ENCODE measurements at places on chromosomes 5 and 9. TPM values are rescaled to one million over a fixed set of nuclear protein-coding genes. Genes with fewer than 3 reads are reported as not detected.

ATOSB gene
- total RNA-seq: 24.6 TPM

PAXX gene
- 64.4 TPM for total RNA-seq

PCDHA2 gene
- total RNA-seq: not detected

ENG gene
- 14.1 TPM for total RNA-seq

SLC6A7 gene
- total RNA-seq: not detected

ALAD gene
- 29.0 TPM for total RNA-seq

ANKRD34B gene
- total RNA-seq: not detected

RFX3 gene
- 13.8 TPM for total RNA-seq

DNA sequence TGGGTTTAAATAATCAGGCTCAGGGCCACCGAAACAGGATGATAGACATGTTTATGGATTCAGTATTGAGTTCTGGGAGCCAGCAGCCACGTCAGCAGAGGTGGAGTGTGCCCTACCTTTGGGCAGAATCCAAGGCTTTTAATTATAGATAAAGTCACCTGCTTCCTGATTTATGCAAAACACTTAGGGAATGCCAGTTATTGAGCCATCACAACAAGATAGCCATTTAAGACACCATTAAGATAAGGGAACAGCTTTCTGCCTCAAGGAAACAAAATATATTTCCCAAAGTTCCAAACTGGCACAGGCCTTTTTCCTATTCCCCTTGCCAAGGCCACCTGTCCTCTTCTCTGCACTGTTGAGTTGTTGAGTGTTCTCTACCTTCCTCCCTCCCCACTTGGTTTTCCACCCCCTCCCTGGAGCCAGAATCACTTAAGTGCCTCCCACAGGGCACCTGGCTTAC is 2.4 kb downstream of the CCL28 start:
- H3K27me3 ChIP-seq: peaks cover 7% of the 10 kb centered on the region
- no peaks in the 10 kb centered on the region for H3K4me1 ChIP-seq
- DNase-seq: no peak
- H3K36me3 ChIP-seq: peaks cover under 1% of the 10 kb centered on the region
- H3K4me3 ChIP-seq: no peak overlapping the region
- no peak overlapping the region for H3K27ac ChIP-seq

DNA sequence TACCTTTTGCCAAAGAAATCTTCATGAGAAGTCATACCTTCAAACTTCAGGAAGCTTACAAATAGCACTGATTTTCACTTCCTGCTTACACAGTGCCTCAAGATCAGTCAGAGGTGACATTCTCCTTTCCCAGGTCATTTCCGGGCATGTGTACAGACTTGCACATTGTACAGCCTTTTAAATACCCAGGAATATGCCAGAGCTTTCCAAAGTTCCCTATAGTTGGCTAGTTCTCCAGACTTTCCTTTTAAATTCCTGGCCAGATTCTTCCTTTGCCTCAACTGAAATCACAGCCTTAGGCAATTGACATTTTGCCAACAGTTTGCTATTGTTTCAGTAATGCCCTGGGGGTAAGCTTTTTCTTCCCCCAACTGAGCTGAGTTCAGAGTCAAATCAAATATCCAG is 47.2 kb downstream of the RFX3 start:
- peak overlapping the region; percentile 90 for H3K27ac ChIP-seq
- H3K36me3 ChIP-seq: peaks cover 16% of the 10 kb centered on the region
- H3K4me3 ChIP-seq: peak overlapping the region; percentile 86
- no peak for DNase-seq
- H3K27me3 ChIP-seq: no peaks in the 10 kb centered on the region
- H3K4me1 ChIP-seq: peaks cover 69% of the 10 kb centered on the region

DNA sequence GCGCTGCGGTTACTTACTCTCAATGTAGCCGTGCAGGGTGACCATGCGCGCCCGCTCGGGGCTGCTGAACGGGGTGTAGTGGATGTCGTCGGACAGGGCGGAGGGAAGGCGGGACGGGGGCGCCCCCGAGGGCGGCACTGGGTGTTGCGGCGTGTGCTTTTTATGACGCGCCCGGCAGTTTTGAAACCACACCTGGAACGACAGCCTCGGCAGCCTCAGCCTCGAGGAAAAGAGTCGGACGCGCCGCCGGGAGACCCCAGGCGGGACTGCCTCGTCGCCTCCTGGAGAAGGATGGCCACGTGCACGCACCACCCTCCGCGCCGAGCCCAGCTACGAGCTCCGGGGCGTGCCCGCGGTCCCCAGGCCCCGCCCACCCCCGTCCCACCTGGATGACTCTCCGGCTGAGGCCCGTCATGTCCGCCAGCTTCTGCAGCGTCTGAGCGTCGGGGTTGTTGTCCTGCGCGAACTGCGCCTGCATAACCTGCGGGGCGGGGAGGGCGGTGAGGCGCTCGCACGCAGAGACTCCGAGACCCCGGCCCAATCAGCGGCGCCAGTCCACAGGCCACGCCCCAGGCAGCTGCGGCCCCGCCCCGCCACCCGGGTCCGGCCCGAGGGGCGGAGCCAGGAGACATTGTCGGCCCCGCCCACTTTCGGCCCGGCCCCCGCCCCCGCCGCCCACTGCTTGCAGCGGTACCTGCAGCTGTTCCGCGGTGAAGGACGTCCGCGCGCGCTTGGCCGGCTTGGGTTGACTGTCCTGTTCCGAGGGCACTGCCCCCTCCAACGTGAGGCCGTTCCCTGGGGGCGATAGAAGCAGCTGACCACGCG is 15.0 kb downstream of the LHX6 start:
- H3K4me1 ChIP-seq: peaks cover 19% of the 10 kb centered on the region
- DNase-seq: peak; percentile 63
- peak overlapping the region; percentile 41 for H3K4me3 ChIP-seq
- no peak overlapping the region for H3K27ac ChIP-seq
- H3K36me3 ChIP-seq: no peaks in the 10 kb centered on the region
- peaks cover 74% of the 10 kb centered on the region for H3K27me3 ChIP-seq

DNA sequence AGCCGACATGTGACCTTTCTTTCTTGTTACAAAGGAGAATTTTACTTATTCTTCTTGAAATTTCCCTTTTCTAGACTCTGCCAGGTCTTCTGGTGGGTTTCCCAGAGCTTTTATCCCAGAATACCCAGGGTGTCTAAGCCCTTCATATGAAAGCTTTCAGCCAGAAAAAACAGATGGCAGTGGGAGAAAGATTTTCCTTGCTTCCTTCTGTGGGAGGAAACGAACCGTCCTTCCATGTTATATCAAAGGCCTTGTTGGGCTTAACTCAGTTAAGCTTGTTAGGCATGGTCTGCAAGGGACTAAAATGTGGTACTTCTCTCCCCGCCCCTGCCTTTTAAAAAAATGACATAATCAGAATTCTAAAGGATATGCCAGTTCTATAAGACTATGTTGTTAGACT is 47.5 kb downstream of the SPATA31D1 start:
- no peak overlapping the region for H3K27ac ChIP-seq
- no peaks in the 10 kb centered on the region for H3K36me3 ChIP-seq
- no peaks in the 10 kb centered on the region for H3K4me1 ChIP-seq
- no peaks in the 10 kb centered on the region for H3K27me3 ChIP-seq
- no peak for DNase-seq

DNA sequence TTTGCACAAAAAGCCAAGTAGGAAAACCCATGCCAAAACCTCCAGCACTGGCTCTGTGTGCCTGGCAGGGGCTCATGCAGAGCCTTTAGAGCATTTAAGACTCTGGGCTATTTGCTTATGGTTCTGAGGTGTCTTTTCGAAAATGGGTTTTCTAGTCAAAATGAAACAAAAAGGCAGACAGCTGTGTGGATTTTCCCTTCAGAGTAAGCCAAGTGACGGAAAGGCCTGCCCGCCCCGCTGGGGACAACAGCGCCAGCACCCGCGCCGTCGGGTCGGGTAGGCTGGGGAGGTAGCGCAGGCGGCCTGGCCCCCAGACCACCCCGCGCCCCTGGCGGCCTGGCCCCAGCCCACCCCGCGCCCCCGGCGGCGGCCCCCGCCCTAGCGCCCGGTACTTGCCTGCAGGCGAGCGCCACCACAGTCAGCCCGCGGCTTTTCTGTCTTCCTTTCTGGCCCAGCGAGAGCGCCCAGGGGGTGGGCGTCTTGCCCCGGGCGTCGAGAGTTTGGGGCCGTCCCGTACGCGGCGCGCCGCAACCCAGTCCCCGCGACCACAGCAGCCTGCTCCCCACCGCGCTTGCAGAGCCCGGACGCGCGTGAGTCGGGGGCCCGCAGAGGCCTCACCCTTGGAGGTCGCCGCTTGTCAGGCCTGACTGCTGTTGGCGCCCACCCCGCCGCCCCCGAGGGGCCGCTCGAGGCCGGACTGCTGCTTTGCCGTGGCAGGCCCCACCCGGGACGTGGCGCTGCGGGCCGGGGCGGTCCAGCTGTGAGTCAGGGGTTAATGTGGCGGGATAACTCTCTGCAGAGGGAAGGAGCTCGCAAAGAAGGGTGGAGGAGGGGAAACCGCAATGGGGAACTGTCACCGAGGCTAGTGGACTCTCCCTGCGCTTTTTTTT is at the start of gene TICAM2:
Gene TICAM2 (minus strand): TSS at position 779 of the 890 bp plus-strand sequence. CDS start 21,223 bp downstream, outside the sequence.
- peaks cover 26% of the 10 kb centered on the region for H3K4me1 ChIP-seq
- peak within 1 kb of the TSS; percentile 11 for H3K27ac ChIP-seq
- peak within 1 kb of the TSS; percentile 67 for H3K4me3 ChIP-seq
- DNase-seq: peak; percentile 62
- H3K36me3 ChIP-seq: peaks cover 18% of the 10 kb centered on the region

DNA sequence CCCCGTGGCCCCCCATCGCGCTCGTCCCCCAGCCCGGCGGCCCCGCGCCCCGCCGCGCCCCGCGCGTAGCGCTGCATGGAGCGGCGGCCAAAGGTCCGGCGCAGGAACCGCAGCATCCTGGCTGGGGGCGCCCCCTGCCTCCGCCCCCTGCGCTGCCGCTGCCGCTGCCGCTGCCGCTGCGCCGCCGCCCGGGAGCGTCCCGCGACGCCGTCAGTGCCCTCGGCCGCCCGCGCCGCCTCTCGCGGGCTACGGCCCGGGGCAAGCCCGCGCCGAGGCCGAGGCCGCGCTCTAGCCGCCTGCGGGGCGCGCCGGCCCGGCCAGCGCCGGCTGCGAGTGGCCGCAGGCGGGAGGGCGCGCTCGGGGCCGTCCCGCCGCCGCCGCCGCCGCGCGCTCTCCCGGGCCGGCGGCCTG is 523 bp downstream of the EPB41L4B start:
- DNase-seq: no peak
- peaks cover 65% of the 10 kb centered on the region for H3K27me3 ChIP-seq
- H3K27ac ChIP-seq: no peak overlapping the region

DNA sequence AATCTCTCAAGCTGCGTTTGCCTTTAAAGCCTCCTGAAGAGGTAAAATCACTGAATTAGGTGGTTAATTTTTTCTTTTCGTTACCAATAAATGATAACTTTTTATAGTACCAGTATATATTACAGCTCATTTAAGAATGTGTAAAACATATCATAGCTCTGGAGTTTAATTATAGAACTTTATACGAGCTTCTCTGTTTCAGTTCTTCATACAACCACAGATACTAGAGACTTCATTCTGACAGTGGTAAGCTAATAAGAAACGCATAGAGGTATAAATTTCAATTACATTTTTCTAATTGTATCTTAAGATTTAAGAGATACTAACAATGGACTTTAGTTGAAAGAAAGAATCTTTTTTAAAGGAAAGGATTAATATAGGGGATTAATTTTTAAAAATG is 73.9 kb downstream of the PBX3 start:
- no peaks in the 10 kb centered on the region for H3K27me3 ChIP-seq
- H3K4me1 ChIP-seq: peaks cover 10% of the 10 kb centered on the region
- no peak overlapping the region for H3K27ac ChIP-seq
- no peak overlapping the region for H3K4me3 ChIP-seq
- H3K36me3 ChIP-seq: no peaks in the 10 kb centered on the region

- no peaks in the 10 kb centered on the region for H3K36me3 ChIP-seq
- DNase-seq: no peak
- H3K4me1 ChIP-seq: no peaks in the 10 kb centered on the region
- H3K27ac ChIP-seq: no peak overlapping the region
Measured at GRCh38 chr9:100492952-100493351, 20.0 kb downstream of the TMEFF1 start.

DNA sequence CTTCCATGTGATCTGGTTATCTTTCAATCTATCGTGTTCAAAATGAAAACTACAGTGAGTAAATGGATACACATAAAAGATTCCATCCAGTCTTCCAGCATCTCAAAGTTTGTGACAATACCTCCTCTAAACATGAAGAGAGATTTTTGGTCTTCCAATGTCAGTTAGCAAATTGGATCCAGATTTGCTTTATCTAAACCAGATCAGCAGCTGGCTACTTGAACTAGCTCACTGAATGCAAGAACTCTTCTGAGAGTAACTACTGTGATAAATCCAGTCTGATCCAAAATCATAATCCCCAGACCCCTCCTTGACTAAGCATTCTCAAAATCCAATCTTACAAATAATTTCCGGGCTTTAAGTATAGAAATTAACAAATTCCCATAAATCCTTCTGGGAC is 2177.9 kb upstream of the C9orf72 start:
- H3K27me3 ChIP-seq: no peaks in the 10 kb centered on the region
- no peak overlapping the region for H3K4me3 ChIP-seq
- DNase-seq: no peak
- H3K4me1 ChIP-seq: no peaks in the 10 kb centered on the region
- no peaks in the 10 kb centered on the region for H3K36me3 ChIP-seq

GRCh38 chr5:138708791-138709190 is 44.4 kb upstream of the CTNNA1 start:
- peaks cover 39% of the 10 kb centered on the region for H3K27me3 ChIP-seq
- H3K27ac ChIP-seq: no peak overlapping the region
- DNase-seq: no peak
- H3K4me3 ChIP-seq: no peak overlapping the region
- no peaks in the 10 kb centered on the region for H3K36me3 ChIP-seq

DNA sequence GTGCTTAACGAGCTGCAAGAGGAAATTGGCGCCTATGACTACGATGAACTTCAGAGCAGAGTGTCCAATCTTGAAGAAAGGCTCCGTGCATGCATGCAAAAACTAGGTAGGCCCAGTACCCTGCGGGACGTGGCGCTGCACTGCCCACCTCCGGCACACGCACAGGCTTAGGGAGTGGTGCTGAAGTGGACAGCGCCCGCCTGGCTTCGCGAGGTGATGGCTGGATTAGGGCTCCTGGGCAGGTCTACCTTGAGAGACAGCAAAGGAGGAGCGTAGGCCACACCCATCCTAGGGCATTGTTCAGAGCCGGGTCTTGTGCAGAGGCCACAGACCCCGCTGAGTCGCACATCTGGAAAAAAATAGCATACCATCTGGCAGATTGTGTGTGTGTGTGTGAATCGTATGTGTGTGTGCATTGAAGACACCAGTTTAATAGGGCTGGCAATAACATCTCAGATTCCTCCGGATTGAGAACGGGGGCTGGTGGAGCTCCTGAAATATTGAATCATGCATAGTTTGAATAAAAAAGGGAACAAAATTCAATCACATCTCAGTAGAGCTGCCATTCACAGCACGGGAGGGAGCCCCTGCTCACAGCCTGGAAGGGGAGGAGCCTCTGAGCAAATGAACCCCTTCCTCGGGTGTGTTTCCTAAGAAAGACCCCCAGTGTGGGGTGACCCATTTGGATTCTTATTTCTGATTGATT is 11.1 kb downstream of the OLFM1 start:
- H3K27ac ChIP-seq: no peak overlapping the region
- no peaks in the 10 kb centered on the region for H3K36me3 ChIP-seq
- peaks cover 3% of the 10 kb centered on the region for H3K27me3 ChIP-seq
- peak; percentile 23 for DNase-seq
